Karpas-422 (cell line): ENCODE measurements at places on chromosomes 5 and 9.

DNA sequence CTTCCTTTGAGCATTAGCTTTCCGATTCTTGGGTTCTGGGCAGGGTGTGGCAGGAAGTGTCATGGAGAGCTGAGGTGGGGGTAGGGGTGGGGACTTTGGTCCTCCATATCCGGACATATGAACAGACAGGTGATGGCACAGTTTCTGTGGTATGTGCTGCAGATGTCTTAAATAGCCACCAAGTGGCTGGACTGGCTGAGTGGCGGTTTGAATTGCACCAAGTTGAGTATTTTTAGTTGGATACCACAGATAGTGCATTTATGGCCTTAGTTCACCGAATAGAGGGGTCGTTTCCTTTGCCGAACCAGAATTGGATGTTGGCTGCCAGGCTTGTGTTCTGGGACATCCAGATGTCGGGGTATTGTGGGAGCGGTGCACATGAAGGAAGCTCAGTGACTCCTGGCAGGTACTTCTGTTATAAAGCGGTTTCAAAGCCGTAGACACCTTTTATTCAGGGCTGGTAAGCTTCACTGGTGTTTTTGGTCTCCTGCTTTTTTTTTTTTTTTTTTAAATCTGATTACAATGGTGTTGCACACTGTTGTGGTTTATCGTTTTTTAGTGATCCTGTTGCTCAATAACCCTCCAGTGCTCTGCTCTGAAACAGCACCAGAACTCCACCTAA is 15.1 kb upstream of the TNFAIP8 start:
- peak; percentile 68 for DNase-seq

- peak; percentile 92 for DNase-seq
These were observed at the start of gene TRMT10B for GRCh38 chr9:37753489-37754190. Gene TRMT10B (plus strand): TSS chr9:37753805. CDS start chr9:37761932, 8,127 bp downstream.

DNA sequence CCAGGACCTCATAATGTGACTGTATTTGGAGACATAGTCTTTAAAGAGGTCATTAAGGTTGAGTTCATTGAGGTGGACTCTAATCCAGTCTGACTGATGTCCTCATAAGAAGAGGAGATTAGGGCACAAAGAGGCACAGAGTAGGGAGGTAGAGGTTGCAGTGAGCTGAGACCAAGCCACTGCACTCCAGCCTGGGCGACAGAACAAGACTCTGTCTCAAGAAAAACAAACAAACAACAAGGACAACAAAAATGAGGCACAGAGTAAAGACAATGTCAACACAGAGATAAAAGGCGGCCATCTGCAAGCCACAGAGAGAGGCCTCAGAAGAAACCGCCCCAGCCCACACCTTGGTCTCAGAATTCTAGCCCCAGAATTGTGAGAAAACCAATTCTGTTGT is 17.0 kb upstream of the TDRD7 start:
- DNase-seq = no peak

DNA sequence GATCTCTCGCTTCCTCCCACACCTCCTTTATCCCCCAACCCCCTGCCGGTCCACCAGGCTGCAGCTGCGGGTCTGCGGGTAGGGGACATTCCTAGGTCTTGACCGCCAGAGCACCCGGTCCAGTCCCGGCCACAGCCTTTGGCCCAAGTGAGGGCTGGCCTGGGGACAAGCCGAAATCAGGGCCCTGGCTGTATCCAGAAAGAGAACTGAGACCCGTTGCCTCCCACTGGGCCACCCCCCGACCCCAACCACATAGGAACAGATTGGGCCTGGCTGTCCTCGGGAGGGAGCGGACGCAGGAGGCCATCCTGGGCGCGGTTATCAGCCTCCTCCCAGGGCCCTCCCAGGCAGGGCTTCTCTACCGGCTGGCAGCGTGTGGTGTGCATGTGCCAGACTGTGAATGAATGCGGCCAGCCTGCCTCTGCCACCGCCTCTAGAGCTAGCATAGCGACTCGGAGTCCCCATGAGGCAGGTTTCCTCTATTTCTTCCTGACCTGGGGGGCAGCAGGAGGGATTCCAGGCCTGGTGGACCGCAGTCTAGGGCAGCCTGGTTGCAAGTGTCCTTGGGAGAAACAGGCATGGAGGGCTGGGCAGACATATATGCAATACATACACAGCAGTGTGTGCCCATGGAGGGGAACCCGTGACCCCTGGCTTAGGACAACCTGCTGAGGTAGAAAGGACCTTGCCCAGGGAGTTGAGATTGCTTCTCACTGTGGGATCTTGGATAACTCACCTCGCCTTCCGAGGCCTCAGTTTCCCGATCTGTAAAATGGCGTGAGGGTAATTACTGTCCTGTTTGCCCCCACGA is 1.2 kb downstream of the N4BP3 start:
- DNase-seq = no peak

DNA sequence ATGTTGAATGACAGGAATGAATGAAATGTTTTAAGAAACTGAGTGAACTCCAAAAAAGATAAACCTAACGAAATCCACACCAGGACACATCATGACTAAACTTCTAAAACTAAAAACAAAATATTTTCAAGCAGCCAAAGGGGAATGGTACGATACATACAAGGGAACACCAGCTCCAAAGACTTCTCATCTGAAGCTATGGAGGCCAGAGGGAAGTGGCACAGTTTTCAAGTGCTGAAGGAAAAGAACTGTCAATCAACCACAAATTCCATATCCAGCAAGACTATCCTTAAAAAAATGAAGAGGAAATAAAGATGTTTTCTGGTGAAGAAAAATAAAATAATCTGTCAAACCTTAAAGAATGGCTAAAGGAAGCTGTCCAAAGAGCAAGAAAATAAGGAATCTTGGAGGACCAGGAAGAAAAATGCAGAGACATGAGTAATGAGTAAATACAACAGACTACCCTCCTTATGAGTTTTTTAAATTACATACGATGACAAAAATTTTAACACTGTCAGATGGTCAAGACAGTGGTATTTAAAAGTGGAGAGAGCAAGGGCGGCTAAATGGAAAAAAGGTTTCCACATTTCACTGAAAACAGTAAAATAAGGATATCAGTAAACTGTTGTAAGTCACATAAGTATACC is 12.0 kb downstream of the CAMSAP1 start:
- no peak for DNase-seq

- no peak for DNase-seq
These were observed 1.8 kb downstream of the PDLIM4 start for GRCh38 chr5:132259069-132259851.

- DNase-seq = no peak
These were observed 966.3 kb downstream of the DTWD2 start for GRCh38 chr5:118022062-118022461.

DNA sequence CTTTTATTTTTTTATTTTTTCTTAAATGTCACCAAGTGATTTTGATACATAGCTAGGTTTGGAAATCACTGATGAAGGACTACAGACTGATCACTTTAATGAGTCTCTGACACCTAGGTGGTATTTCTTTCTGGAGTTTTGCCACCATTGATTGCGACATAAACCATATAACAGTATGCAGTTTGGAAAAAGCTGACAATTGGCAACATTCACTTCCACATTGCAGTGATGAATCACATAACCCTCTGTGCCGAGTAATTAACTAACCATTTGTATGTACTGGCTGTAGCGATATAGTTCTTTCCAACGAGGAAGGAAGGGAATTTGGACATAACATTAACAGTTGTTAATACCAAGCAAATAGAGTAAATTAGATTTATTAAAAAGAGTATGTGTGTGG is 222.9 kb upstream of the EFNA5 start:
- DNase-seq = no peak
